Stimulated activated CD8-positive, alpha-beta memory T cell treated with anti-CD3 and anti-CD28 coated beads, Interleukin-4, amount 100 ng/mL, for 24 hours (primary cell): ENCODE measurements at places on chromosomes 12 and 14.

DNA sequence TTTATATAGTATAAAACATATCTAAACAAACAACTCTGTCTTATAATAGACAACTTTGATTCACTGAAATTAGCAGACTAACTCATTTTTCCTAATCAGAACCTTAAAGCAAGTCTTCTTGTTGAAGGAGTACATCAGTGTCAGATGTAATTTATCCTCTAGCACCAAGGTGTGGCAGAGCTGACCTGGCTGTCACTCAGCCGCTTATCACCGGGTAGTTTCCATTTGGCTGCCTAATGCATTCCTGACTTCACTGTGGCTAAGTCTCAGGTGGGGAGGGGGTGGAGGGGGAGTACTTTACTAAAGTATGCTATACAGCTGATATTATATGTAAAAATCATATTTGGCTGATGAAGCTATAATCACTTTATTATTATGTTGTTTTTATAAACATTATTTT lies 339.9 kb upstream of the RGS6 start:
- no peak for DNase-seq

- DNase-seq = no peak
These were observed 31.7 kb downstream of the STX2 start for GRCh38 chr12:130807309-130807708.

- DNase-seq = no peak
These were observed 97.5 kb downstream of the TMX1 start for GRCh38 chr14:51337520-51337919.

DNA sequence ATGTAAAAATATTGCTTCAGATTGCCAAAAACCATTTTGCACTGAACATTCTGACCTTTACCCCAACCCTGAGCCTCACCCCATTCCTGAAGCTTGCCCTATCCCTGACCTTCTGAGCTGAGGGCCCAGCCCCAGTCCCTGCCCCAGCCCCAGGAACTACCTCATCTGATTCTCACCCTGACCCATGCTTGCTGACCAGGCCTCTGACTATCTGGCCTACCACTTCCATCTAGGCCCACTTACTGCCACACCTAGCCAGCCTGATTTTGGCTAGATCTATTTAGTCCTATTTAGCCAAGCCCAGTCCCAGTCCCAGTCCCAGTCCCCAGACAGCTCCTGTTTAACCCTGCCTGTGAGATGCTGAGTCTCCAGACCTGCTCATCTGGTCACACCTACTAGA lies 33.6 kb downstream of the OR10P1 start:
- DNase-seq = no peak

GRCh38 chr12:50740307-50740706 lies 23.6 kb upstream of the ATF1 start:
- no peak for DNase-seq

DNA sequence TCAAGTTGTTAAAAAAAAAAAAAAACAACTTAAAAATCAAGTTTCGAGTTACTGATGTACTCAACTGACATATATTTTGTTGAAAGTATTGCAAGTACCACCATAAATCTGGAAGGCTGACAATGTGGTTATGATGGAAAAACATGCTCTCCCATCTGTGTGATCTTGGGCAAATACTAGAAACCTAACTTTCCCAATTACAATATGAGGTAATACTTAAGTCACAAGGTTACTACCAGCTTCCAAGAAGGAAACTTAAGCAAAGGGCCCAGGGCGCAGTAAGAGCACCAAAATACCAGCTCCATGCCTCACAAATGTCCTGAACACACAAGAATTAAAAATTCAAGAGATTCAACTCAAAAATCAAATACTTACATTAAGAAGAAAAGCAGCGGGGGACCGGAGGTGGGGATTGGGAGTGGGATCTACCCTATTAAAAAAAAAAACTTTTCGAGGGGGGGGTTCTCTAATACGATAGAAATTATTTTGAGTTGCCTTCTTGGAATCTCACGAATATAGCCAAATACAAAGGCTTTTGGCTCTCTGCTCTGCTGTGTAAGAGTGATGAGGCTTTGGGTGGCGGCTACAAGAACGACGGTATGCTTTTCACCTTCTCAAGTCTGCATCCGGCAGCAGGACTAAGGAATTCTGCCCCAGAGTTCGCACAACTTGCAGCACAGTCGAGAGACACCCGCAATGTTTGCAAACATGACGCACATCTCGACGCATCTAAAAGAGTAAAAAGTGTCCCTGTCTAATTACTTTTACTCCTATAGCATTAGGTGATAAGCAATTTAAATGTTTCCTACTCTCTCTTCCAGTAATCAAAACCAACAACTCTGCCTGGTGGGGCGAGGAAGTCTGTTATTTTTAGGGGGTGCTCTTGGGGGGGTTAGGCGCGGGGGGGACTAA lies 1.1 kb downstream of the SAV1 start:
- no peak for DNase-seq
